Stimulated activated CD8-positive, alpha-beta memory T cell treated with anti-CD3 and anti-CD28 coated beads, Interleukin-15, amount 100 ng/mL, for 4 hours (primary cell): ENCODE measurements at places on chromosomes 7 and 10.
A peak's percentile ranks its signal among the peaks of the same experiment; 100 is the strongest.

DNA sequence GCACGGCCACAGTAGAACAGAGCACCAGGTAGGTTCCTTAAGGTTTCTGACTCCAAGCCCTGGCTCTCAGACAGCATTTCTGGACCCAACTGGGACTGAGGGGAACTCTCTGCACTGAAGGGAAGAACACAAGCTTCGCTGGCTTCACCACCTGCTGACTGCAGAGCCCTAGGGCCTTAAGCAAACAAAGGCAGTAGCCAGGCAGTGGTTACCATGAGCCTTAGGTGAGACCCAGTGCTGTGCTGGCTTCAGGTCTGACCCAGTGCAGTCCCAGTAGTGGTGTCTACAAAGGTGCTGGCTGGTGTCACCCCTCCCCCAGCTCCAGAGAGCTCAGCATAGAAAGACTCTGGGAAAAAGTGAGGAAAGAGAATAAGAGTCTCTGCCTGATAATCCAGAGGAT, 59.5 kb downstream of the SIRT1 start:
- no peak for DNase-seq

DNA sequence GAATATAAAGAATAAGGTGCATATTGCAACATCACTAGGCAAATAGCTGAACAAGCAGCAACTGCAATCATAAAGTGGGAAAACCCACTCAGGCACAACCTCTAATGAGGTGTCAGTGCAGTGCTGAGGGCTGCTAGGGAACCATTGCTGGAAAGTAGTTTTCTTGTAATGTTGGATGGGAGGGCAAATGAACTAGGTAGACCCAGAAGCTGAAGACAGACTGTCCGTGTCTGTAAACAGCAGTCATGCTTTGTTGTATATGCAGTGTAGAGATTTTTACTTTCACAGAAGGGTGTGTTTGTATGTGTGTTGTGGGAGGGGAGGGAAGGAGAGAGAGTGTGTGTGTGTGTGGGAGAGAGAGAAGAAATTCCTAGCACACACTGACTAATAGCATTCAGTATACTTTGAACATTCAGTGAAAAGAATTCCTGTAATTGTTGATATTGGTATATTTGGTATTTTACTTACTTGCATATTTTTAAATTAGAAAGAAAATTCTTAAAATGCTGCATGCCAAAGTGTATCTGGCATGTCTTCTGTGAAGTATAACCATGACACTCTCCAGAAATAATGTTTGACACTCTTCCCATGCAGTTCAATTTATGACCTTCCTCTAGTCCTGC, 28.8 kb downstream of the ITGB8 start:
- DNase-seq = no peak

DNA sequence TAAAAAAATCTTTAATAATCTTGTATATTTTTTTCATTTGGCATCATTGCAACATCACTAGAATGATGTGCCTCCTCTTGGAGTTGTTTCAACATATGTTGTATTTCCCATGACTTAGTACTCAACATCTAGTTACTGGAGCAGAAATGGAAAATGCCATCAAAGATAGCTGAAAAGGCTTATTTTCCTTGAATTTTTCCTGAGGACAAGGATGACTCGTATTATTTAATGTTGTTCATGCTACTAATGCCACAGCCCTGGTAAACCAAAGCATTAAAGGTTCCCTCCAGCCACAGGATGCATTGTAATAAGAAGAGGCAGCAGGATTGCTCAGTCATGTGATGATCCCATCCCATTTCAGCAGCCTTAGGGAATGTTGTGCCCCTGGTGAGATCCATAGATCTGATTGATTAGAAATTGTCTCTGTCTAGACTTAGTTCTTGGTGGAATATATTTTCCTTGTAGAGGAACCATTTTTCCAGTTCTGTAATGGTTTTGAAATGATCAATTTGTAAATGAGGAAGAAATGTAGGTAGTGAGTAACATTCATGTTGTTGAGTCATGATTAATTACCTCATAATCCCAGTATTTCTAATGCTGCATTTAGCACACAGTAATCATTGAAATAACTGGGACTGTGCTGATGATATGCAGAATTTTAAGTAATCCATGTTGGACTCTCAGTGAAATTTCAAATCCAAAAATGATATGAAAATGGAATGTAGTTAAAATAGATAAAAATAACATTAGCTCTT, 91.3 kb upstream of the SMIM30 start:
- DNase-seq = no peak

DNA sequence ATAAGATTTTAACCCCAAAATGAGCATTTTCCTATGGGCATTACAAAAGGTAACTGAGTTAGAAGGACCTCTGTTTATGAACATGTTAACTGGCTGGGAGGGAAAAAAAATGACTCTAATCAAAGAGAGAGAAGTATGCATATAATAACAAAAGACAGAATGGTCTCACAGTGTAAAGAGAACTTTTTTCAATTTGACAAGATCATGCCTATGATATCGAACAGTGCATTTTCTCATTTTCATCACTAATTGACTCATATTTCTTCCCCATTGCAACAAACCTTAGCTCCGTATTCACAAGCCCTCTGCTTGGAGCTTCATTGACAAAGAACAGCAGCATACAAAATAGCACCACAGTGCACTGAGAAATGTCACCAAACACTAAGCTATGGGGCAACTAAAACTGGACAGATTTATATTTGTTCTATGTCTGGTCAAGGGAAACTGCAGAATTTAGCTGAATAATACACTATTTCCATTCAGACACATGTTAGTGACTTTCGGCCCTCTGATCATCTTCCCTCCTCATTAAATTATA, 45.6 kb downstream of the SMURF1 start:
- no peak for DNase-seq

DNA sequence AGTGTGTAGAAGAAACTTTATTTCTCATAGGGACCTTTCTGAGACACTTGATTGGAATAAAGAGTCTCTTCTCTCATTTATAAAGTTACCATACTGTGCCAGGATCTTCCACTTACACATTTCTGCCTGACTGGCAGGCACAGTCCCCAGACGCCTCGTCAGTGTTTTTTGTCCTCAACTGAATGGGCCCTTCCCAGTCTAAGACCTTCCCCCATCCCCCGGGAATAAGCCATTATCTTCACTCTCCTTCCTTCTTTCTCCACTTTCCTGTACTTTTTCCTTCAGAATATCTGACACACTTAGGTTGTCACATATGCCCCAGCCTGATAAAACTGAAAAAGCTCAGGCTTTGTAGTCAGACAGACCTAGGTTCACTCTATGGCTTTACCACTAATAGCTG, 35.3 kb upstream of the KCNIP2 start:
- DNase-seq = no peak

DNA sequence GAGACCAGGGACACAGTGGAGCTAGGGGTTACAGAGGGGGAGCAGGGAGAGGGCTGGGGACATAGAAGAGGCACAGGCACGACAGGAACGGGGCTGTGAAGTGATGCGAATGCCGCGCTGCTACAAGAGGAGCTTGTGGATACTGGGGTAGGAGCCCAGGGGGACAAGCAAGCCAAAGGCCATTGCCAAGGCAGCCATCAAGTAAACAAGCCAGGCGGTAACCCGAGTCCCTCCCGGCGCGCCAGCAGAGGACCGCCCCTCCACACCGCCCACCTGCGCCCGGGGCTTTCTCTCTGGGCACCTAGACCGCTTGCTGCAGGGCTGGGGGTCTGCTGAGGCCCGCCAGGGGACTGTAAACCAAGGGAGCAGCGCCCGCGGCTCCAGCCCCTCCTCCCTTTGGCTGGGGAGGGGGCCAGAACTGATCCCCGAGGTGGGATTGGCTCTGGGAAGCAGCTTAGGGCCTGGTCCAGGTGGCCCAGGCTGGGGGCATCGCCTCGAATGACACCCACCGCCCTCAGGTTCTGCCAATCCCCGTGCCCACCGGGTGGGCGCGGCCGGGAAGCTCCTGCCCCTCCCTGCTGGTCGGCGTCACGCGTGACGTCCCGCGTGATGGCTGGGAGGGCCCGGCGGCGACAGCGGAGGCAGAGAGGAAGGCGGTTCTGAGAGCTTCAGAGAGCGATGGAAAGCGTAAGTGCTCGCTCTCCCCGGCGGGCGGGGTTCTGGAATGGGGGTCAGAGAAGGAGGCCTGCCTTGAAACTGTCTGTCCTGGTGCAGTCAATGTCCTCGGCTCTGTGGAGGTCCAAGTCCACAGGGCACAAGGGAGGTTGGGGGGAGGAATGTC, 982 bp downstream of the SFXN3 start:
- DNase-seq = peak; percentile 67

DNA sequence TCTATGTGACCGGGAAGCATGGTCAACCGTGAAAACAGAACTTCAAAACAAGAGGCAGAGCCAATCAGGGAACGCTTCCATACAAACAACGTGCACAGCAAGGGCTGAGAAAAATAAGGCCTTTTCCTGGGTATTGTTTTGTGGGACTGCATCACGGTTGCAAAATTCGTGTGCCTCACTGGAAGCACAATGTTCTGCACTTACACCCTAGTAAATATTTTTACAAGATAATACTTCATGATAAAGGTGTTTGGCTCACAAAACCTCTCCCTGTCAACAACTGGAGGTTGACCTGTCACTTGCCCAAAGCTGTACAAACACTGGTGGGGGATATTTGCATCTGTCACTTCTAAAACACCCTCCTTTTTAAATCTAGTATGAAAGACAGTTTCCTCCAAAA, 37.0 kb downstream of the KLF6 start:
- no peak for DNase-seq

GRCh38 chr7:138705167-138705566, 4.0 kb upstream of the SVOPL start:
- DNase-seq = no peak

DNA sequence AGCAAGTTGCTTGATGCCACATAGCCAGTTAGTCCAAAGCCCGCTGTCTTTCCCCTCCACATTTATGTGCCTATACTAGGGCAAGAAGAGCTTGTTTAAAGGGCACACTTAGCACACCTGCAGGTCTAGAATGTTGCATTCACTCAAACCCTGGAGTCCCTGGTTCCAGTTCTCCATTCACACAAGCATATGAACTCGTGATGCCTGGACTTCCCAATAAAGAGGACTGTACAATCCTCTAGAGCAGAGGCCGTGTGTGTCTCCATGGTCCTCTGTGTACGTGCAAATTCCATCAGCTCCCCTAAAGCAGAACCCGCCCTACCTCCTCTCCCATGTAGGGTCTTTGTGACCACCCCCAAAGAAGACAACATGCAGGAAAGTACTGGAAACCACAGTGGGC, 3.0 kb upstream of the SH3PXD2A start:
- DNase-seq = no peak

GRCh38 chr10:97682042-97682441, 5.0 kb downstream of the AVPI1 start:
- no peak for DNase-seq

DNA sequence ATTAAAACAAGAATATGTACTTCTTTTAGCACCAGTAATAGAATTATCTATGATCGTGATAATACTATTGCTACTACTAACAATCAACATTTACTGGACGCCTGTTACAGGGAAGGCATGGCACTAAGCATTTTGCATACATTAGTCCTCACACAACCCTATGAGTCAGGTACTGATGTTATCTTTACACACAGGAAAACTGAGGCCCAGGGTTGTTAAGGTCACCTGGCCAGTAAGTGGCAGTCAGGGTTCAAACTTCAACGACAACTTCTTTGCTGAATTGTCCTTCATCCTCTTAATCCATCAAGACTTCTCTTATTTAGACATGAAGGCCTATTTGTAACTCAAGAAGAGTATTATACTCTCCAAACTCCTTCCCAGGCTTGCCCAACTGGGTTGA, 41.9 kb upstream of the ACSL5 start:
- no peak for DNase-seq

DNA sequence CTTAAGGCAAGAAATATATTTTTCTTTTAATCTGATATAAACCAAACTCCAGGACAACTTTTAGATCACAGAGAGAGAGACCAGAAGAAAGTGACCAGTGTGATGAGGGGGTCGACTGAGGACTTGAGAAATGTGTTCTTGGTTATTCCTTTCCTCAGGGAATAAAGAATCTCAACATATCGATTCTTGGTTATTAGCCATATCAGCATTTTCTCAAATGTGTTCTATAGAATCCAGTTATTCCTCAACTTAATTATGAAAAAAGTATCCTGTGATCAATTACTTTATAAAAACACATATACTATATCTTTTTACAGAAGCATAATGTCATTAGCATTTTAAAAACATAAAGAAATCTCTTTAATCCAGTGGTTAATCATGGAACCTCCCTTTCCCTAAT, 222.1 kb upstream of the FAM3C start:
- DNase-seq = no peak

GRCh38 chr7:19677180-19677579, 31.7 kb downstream of the POLR1F start:
- DNase-seq = no peak

- DNase-seq = no peak
These were observed 119.1 kb upstream of the PFKP start for GRCh38 chr10:2948127-2948854.

DNA sequence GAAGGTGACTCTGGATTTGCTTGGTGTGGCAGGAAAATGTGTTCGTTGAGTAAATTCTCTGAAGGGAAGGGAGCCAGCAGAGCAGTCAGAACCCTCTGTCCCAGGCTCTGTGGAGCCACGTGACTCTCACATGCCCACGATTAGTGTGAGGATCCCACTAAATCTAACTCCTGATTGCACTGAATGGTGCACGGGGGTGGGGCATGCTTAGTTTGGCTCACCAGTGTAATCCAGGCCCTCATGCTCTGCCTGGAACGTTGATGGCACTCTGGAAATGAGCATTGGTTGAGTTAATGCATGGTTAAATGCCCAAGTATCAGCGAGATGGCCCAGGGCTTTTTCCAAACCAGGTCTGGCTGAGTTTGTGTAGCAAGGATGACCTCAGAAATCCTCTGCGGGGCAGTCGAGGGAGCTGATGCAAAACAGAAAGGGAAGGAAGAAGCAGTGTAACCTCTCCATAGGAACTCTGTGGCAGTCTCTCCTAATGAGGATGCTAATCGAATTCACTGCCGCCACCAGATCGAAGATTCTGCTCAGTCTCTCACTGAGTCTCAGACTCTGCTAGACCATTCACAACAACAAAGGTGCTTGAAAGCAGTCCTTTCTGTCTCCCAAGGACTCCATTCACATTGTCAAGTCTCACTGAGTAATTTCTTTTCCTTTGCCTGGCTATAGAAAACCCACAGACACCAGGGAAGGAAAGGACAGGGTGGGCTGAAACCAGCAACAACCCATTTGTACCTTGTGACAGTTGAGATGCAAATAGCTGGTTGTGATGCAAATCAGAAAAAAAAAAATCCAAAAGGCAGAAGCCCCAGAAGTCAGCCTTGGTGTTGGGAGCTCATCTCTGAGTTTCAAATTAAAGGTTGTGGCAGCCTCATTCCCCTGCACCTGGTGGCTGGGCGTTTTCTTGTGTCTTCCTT, 98.1 kb downstream of the C10orf105 start:
- DNase-seq = no peak

DNA sequence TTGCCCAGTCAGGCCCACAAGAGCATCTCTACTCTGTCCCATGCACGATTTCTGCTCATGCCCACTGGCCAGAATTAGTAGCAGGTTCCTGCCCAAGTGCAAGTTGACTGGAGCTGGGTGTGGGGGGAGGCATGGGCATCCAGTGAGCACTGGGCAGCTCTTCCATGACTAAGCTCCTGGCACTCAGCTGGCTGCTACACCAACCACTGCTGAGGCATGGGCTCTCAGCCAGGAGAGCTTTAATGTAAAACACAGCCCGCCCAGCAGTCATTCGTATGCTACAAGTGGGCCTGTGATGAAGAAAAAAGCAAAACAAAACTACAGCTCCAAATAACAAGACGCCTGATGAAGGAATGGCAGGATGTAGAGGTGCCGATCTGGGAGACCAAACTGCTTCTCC, 335.4 kb upstream of the PFKP start:
- DNase-seq = no peak
